ENCODE measurements at places on chromosomes 12 and 14.

DNA sequence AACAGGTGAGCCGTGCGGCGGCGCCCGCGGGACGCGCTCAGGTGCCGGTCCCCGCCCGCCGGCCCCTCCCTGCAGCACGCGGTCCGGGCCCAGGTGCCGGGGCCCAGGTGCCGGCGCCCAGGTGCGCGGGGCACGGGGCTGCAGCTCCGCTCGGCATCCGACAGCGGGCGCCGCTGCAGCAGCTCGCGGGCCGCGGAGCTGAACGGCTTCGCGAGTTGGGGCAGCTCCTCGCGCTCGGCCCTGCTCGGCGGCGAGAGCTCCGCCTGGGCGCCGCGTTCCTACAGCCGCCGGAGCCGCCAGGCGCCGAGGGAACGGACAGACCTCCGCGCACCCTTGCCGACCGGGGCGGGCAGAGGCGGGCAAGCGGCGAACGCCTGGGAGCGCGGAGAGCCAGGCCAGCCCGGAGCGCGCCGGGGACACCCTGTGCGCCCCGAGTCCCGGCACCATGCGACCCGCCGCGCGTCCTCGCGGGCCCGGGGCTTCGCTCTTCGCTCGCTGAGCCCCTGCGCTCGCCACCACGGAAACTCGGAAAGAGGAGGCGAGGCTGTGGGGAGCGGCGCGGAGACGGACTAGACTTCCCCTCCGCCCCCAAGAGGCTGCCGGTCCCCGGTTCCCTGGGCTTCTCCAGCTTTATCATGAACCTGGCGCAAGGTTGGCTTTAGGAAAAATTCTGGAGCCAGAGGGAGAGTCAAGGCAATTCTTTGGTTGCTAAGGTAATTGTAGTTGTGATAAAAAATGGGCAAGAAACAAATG, at the start of gene RGS6:
TSS of gene RGS6 (plus strand) at position 201 of the 753 bp plus-strand sequence.
- DNase-seq = peak; percentile 10

DNA sequence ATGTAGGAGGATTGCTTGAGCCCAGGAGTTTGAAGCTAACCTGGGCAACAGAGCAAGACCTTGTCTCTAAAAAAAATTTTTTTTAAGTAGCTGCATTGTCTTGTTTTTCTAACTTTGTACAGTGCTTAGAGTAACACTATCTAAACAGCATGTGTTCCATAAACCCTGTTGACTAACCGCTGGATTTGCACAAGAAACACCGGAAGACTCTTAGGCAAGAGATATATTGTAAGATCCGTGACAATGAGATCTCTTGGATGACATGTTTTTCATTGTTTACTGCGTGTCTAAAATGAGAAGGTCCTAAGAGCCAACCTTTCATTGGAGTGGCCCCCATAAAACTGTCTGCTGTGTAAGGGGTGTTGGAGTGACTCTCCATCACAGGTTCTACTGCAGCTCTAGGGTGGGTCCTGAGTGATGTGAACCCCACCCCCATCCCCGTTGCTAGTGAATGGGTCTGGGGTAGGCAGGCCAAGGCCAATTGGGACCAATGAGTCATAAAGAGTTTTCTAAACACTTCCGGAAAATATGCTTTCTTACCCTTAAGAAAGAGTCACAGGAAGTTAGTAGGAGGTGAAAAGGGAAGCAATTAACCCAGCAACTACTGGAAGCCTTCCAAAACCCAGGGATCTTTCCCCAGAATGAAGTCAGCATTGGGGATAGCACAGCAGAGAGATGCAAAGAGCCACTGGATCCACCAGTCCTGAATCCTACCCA, 24.3 kb upstream of the PCNX1 start:
- no peak for DNase-seq

- no peak for DNase-seq
These were observed 381.0 kb downstream of the DPF3 start for GRCh38 chr14:72512925-72513324.

DNA sequence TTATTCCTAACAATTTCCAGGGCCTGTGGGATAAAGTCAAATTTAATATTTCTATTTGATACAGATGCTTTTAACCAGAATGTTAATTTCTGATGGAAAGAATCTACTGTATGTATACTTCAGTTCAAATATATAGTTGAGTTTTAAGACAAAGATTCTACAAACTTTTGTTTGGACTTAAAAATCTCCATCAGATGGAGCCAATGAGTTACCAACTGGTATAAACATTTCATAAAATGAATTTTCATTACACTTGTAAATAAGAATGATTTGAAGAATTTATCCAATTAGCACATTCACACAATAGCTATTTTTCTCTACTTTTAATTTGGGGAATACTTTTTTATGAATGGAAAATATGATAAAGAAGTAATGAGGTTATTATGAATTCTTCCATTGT, 425.2 kb upstream of the MIS18BP1 start:
- no peak for DNase-seq

- no peak for DNase-seq
These were observed 9.4 kb upstream of the GPR132 start for GRCh38 chr14:105074601-105075053.

- no peak for DNase-seq
These were observed 83.8 kb upstream of the NRXN3 start for GRCh38 chr14:78086342-78086741.

DNA sequence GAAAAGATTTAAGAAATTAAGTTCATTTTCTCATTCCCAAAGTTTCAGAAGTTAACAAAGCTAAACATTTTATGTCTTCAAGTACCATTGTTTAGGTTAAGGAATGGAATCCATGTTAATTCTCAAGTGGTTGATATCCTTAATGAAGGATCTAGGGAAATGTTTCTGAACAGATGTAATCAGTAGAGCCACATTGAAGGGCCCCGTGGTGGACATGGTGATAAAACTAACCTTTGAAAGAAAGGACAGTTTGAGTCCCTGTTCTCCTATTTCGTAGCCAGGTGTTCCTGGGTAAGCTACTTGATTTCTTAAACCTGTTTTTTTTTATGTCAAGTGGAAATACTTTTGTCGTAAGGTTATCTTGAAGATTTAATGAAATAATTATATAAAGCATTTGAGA, 4.6 kb downstream of the PPM1A start:
- DNase-seq = no peak

- DNase-seq = no peak
These were observed 57.2 kb downstream of the MVK start for GRCh38 chr12:109630815-109631214.

- DNase-seq = no peak
These were observed at the start of gene PIANP for GRCh38 chr12:6700646-6701051. PIANP (minus strand) TSS chr12:6700815; CDS start chr12:6698061, 2,754 bp downstream.

GRCh38 chr12:124727264-124727800, 136.3 kb downstream of the SCARB1 start:
- no peak for DNase-seq

DNA sequence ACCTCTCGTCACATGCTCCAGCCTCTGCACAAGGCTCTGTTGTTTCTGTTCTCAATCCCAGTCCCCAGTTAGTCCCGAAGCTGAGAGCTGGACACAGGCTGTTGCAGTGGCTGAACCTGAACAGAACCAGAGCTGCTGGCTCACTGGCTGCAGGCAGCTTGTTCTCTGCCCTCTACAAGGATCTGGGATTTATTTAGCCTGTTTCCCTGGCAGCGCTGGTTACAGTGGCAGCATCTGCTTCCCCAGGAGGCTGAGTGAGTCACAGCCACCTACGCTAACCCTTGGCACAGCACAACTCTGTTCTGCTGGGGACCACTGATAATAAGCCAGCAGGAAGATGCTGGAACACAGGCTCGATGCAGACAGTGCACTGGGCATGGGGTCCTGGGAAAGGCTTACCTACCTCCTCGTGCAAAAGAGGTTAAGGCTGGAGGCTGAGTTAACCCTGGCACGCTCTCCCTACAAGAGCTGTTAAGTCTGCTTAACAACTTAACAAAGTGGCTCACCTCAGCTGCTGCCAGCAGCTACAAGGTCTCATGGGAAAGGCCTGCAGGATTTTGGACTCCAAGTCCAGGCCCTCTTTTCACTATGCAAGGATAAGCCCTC, 299.6 kb downstream of the PCNX1 start:
- no peak for DNase-seq

DNA sequence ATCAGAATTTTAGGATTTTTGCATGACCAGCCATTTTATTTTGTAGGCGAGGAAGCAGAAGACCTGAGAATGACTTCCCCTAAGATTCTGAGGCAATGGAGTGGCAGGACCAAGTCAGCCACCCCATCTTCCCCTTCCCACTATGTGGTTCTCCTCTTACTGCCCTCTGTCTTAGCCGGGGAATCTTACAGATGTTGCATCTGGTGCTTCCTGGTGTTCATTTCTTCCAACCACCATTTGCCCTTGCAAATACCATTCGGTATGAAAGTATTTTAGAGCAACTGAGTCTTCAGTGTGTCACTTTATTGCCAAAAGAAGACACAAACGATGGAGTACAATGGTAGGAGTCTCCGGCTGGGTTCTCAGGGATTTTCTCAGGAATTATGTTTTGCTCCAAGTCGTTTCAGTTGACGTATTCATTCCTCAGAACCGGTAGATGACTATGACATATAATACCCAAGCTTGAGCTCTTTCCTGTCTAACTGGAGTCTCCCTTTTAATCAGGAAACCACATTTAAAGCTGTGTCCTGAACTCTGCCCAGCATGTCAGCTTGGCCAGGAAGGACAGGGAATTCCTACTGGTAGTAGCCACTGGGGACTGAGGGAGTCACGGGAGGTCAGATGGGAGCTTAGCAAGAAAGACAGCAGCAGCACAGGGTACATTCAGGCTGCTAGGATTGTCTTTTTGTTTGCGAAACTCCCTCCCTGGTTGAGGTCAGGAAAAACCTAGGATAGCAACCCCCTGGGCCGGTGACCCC, 87.0 kb downstream of the SAMD4A start:
- no peak for DNase-seq

- no peak for DNase-seq
These were observed 505 bp upstream of the HEBP1 start for GRCh38 chr12:13000616-13000924.

DNA sequence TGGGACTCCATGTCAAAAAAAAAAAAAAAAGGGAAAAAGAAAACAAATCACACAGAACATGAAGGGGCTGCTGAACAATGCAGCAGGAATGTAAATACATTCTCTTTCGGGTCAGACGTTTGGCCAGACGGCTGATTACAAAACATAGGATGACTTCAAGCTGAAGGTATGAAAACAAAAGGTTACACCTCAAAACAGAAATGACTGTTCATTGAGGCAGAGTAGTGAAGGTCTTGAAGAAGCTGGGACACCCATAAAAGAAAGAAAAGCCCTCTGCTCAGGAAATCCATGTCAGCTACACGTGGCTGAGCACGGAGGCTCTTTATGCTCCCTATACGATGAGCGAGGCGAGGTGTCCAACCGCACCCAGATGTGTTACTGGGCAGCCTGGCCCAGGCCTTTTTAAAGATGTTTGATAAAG, 37.7 kb downstream of the FGD4 start:
- DNase-seq = no peak

DNA sequence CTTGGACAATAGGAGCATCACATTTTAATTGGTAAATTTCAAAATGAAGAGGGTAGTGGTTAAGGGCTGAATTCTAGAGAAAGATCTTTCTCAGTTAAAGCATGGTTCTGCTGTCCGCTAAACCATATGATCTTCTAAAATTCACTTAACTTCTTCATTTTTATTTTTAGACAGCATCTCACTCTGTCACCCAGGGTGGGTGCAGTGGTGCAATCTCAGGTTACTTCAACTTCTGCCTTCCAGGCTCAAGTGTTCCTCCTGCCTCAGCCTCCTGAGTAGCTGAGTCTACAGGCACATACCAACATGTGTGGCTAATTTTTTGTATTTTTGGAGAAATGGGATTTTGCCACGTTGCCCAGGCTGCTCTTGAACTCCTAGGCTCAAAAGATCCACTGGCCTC, 226.7 kb upstream of the ABCD2 start:
- no peak for DNase-seq

DNA sequence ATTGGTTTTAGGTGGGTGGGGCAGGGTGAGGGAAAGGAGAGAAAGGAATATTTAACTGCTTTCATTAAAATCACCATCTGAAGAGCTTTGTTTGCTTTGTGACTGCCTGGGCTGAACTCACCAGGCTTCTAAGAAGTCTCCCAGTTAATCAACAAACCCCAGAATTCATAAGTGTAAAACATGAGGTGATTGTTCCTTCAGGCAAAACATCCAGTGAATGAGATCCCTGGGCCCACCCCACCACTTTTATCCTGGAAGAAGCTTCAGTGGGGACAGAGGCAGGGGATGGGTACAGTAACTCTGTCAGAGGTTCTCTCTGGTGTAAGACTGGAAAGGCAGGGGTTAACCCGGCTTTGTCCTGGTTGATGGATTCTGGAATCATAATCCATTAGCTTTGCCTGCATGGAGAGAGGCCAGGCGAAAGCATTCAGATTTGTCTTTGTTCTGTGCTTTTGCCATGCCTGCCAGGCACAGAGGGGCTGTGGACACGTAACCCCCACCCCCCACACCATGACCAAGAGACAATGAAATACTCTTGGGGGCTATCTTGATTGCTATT, 16.7 kb downstream of the PDE1B start:
- no peak for DNase-seq

GRCh38 chr14:96821501-96821900, 24.3 kb downstream of the VRK1 start:
- no peak for DNase-seq

DNA sequence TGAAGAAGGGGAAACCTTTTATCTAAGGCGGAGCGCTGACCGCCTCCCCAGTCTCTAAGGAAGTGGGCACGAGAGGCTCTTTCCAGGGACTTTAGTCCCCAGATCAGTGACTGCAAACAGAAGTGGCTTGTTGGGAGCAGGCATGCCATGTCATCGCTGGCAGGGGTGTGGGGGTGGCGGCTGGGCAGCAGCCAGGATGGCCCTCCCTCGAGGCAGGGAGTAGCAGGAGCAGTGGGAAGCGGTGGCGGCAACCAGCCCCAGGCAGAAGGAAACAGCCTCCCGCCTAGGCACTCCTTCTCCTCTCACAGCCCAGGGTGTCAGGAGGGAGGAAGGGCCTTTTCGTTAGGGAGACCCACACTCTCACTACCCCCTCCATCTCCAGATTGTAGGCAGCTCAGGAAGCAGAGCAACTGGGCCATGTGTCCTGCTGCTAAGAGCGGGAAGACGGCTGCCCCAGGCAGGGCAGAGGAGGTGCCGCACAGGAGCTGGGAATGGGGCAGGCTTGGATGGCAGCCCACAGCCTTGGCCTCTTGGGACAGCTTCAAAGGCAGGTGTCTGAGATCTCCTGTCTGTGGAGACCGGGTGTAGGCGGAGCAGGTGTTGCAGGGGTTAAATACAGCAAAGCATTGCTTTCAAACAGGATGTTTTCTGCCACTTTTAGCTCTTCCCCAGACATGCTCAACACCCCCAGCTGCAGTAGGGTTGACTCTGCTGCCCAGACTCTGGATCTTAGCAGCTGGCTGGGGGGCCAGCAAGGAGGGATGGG, 21.8 kb downstream of the VDR start:
- DNase-seq = no peak

GRCh38 chr12:114441039-114441383, 35.1 kb upstream of the TBX5 start:
- no peak for DNase-seq

- no peak for DNase-seq
These were observed 54.5 kb downstream of the VCPKMT start for GRCh38 chr14:50061664-50062437.

DNA sequence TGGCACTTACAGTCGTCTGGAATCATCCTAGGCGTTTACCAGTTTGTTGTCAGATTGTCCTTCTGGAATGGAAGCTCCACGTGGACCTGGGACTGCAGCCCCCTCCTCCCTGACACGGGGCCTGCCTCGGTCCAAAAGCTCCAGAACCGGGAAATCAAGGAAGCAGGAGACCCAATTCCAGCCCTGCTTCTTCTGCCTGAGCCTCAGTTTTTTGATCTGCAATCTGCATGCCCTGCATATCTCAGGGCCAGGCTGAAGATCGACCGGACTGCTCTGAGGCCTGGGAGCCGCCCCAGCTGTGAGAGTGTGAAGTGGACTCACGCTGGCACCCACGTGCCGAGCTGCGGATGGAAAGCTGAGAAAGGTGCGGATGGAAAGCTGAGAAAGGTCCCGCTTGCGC, 98.6 kb downstream of the SETD3 start:
- no peak for DNase-seq

GRCh38 chr12:121259074-121259473, 37.4 kb downstream of the CAMKK2 start:
- DNase-seq = no peak

Data from activated T-cell treated with anti-CD3 and anti-CD28 coated beads for 24 hours (primary cell).